AG08395 (cell line): ENCODE measurements at places on chromosomes 3 and 15.

GRCh38 chr3:58946875-58947274 lies 103.0 kb downstream of the CFAP20DC start:
- DNase-seq = no peak

- no peak for DNase-seq
Observed at GRCh38 chr3:157142315-157142714, 17.6 kb downstream of the CCNL1 start.

GRCh38 chr15:42036112-42036905 lies 15.5 kb upstream of the PLA2G4E start:
- DNase-seq = no peak

- DNase-seq = peak; percentile 13
Observed at GRCh38 chr3:90015688-90016356, 908.4 kb downstream of the EPHA3 start.

DNA sequence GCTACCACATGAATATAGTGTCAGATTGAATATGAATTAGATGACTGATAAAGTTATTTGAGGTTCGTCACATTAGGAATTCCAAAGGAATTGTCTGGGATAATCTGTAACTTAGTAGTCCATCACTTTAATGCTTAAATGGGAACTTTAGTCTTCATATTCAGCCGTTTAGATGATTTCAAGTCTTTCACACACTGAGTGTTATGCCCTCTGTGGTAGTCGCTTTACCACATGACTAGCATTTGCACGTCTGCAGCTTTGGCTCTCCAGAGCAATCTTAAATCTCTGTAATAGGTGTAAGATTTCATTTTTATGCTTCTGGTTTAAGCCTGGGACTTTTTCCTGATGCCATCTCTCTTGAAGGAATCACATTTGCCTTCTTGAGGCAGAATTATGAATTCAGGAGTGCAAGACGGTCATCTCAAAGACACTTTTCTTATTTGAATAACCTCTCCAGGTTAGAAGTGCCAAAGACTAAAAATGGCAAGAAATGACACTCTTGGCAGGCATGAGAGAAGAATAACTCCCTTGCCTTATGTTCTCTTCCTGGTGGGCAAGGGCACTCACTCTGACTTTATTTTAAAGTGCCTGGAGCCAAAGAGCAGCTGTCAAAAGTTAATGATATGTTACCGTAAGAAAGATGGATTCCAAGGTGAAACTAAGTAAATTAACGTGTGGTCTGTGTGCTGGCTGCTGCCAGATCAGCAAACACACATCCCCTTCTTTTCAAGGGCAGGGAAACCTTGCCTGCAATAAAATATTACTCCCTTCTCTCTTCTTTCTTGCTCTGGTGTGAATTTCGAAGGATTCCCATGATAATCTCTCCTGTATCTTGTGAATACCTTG lies 153.3 kb downstream of the B3GALNT1 start:
- DNase-seq = no peak

DNA sequence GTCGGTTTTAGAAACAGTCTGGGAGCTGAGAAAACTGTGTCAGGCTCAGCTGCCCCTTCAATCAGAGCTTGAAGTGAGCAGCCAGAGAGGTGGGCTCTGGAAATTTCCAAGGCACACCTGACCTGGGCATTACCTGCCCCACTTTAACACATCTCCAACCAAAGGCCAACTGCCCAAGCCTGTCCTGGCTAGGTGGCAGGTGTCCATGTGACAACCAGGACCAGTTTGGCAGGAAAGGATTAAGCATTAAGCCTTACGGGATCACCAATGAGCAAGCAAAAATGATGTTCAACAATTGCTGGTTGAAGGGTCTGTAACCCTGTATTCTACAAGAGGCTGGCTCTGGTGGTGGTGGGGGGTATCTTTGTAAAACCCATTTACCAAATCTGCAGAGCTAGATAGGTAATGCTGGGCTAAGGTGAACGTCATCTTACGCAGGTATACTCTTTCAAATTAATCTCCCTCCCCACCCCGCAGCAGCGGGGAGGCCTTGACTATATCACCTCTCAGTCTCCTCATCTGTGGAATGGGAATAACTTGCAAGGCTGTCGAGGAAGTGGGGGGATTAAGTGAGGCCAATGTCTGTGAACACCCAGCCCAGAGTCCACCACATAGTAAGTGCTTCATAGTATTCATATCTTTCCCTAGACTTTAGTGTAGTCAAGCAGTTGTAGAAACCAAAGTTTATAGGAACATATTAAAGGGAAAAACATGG lies 183.2 kb downstream of the MEGF11 start:
- DNase-seq = no peak

- DNase-seq = peak; percentile 65
Observed at GRCh38 chr15:70853973-70854665, at the start of gene LARP6. Gene LARP6, minus strand, starts transcription at chr15:70854157. Its CDS starts 69 bp downstream, at chr15:70854088.

- no peak for DNase-seq
Observed at GRCh38 chr3:53016236-53016635, 29.6 kb downstream of the SFMBT1 start.

DNA sequence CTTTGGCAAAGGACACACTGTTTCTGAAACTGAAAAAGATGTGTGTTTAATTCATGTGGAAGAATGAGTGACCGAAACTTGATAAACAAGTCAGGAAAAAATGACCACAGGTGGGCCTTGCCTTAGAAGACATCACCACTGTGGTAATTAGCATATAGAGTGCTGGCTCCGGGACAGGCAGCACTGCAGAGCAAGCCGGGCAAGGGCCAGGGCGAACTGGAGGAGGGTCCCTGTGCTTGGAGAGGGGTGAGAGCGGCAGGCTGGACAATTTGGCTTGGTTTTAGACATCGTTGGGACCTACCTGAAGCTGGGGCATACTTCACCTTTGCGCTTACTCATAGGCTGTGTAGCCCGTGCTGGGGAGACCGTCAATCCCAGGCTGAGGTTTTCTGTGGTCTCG lies 8.2 kb downstream of the RTP3 start:
- DNase-seq = no peak

DNA sequence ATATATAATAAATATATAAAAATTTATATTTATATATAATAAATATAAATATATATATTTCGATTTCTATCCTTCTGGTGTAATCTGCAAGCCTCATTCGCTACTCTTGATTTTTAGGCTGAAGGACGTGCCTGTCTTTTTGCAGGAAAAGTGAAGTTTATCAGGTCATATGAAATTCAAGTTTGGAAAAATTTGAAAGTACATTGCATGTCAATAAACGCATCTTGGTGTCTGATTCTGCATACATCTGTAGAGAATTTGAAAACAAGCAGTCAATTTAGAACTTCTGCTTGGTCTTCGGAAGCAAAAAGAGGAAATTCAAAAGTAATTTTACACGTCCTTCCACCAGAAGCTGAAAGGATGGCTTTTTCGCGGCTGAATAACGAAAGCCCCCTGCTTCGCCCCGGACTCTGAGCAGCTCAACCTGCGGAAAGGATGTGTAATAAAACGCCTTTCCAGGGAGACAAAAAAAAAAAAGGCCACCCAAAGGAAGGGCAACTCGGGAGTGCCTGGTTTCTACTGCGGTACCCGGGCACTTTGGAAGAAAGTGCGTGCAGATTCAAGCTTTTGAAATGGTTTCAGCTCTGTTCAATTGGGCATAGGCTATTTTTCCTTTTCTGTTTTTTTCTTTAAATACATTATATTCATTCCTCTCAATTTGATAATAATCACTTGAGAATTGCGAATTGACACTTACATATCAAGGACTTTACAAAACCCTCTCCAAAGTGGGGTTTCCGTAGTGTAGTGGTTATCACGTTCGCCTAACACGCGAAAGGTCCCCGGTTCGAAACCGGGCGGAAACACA lies 1.5 kb upstream of the MYNN start:
- DNase-seq = peak; percentile 41

DNA sequence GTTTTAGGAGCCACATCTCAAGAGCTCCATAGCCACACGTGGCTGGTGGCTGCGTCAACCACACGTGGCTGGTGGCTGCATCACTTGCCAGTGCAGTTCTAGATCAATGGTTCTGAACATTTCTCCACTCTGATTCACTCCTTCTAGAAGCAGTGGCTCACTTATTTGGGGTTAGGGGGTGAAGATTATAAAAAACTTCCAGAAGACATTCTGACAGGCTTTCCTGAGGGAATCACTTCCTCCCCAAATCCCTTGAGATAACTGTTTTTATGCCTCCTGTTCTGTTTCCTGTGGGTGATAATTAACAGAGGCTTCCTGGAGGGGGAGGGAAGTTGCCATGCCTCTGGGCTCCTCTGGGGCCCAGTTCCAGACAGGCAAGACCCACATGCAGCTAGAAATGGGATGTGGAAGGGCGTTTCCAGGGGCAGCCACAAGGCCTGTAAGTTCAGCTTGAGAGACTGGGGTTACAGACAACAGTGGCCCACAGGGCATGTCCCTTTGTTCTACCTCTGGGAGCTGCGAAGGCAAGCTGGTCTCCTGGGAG lies 23.6 kb downstream of the HEG1 start:
- peak; percentile 10 for DNase-seq

DNA sequence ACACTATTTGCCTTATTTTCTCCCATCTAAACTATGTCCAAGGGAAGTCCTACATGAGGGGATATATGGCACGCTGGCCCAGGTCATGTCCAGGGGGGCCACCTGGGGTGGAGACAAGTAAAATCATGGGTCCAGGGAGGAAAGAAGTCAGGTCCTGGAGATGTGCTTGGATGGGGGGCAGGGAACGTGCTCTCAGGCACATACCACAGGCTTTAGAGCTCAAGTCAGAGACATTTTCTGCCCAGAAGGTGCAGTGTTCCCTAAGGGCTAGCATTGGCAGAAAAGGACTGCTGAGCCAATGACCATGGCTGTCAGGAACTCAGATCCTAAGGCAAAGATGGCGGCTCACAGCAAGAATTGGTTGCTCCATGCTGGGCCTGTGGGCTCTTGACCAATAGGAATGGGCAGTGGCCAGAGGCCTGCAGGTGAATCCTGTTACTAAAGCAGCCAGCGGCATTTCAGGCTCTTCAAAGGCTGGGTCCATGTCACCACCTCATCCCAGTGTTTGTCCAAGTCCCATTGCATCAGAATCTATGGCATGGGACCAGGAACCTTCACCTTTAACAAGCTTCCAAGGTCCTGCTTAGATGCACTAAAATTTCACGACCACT lies 175.0 kb downstream of the RPLP1 start:
- DNase-seq = no peak

DNA sequence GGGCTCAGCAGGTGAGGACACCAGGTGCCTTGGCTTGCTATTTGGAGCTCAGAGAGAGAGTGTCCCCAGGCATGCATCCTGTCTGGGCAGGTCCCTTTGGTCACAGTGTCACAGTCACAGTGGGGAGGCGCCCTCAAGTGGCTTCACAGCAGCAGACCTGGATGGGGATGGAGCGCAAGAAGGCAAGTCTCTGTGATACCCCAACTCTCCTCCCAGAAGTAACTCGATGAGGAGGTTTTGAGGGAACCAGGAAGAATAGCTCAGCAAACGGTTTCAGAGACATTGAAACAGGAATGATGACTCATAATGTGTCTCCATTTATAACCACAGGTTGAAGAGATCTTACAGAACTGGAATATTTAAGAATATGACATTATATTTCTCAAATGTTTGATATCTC lies 66.5 kb upstream of the SH3GL3 start:
- DNase-seq = peak; percentile 54

DNA sequence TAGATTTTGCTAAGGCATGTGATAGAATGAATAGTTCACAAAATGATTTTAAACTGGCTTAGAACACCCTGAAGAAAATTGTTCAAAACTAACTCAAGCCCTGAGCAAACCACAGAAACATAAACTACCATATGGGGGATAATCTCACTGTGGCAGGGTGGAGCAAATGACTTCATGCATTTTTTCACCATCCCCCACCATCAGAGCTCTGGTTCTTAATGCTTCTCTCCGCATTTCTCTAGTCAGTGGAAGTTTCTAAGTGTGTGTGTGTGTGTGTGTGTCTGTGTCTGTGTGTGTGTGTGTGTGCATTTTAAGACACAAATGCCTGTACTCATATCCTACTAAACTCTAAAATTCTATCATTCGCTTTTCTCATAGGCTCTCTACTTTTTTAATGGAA lies 107.1 kb upstream of the PHLDB2 start:
- peak; percentile 69 for DNase-seq

DNA sequence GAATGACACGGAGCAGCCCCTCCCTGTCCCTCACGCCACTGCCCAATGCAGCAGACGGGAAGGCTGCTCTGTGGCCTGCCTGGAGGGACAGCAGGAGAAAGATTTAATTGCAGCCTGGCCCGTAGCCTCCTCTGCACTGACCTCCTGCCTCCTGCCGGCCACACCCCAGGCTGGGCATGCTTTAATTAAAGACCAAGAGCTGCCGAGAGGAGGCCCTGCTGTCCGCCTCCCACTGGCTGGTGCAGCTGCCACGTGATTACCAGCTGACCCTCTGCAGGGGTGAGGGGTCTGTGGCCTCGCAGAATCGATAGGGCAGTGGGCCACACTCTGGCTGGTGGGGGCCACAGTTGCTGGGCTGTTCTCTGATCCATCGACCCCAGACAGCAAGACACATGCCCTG lies 100.2 kb upstream of the PRR23E start:
- DNase-seq = no peak

DNA sequence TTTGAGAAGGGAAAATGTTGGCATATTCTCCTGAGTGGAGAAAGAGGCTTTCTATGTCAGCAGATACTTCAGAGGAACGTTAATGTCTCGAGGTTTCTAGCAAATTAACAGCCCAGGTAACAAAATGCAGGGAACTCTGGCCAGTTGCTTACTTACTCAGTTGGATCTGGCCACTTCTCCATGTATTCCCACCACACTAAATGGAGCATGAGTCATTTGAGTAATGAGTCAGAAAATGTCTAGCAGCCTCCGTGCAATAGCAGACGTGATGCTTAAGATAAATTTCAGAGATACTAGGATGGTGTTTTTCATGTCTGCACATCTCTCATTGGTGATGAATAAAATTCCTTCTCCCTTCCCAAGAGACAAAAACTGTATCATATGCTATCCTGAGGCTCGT lies 671.5 kb downstream of the FHIT start:
- DNase-seq = peak; percentile 84

DNA sequence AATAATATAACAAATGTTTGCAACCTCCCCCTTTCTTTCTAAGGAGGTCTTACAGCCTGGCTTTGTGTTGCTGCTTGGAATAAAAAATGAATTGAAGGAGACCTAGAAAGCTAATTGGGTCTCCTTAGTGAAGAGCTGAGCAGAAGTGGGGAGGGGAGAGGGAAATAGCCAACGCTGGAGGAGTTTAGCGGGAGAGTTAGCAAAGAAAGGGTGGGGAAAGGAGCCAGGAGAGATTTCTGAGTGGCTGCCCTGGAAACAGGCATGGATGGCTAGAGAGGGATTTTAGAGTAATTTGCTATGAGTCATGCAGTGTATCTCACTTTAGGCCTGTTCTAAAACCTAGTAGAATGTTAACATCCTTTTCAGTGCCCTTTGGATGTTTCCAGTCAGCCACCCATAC lies 45.2 kb upstream of the PFN2 start:
- no peak for DNase-seq

- DNase-seq = peak; percentile 88
Observed at GRCh38 chr15:32717426-32718226, at the start of gene GREM1. Gene GREM1, plus strand, starts transcription at chr15:32718004. Its CDS starts 12,687 bp downstream, at chr15:32730691.

GRCh38 chr15:36177590-36178302 lies 401.7 kb upstream of the CDIN1 start:
- DNase-seq = peak; percentile 44

DNA sequence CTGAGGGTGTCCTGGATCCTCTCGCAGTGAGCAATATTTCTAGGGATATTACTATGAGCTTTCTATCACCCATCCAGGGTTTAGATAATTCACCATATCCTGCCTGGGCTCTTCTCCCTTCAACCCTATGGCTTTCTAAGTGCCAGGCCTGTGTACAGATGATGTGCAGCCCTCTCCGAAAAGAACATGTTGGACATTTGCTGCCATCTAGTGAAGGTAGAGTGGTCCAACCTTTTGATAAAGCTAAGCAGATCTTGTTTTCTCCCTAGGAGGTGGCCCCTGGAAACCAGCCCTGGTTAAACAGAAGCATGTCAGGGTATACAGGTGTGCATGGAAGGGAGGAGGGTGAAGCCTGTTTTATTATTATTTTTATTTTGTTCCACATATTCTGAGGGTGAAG lies 27.9 kb upstream of the SCN10A start:
- peak; percentile 56 for DNase-seq
